Hematopoietic multipotent progenitor cell treated with erythropoietin and hydrocortisone succinate and interleukin-3 and kit ligand, for 17 days (in vitro differentiated cells): ENCODE measurements at places on chromosomes 5 and 9.

DNA sequence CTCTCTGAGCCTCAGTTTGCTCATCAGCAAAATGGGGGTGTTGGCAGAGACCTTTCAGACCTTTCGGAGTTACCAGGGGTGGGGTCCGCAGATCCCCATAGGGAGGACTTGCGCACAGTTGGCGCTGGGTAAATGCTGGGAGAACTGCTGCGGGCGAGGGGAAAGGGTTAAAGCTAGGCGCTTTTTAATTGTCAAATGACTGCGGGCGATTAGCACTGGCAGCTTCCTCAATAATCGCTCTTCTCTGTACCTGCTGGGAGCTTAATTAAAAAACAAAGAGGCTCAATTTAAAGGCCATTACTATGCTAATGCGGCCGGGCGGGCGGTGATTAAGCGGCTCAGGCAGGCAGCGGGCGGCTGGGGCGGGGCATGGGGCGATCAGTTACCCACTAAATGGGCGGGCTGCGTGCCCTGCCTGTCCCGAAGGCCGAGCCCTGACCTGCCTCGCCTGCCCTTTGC, 63.0 kb downstream of the LMX1B start:
- no peak for DNase-seq

DNA sequence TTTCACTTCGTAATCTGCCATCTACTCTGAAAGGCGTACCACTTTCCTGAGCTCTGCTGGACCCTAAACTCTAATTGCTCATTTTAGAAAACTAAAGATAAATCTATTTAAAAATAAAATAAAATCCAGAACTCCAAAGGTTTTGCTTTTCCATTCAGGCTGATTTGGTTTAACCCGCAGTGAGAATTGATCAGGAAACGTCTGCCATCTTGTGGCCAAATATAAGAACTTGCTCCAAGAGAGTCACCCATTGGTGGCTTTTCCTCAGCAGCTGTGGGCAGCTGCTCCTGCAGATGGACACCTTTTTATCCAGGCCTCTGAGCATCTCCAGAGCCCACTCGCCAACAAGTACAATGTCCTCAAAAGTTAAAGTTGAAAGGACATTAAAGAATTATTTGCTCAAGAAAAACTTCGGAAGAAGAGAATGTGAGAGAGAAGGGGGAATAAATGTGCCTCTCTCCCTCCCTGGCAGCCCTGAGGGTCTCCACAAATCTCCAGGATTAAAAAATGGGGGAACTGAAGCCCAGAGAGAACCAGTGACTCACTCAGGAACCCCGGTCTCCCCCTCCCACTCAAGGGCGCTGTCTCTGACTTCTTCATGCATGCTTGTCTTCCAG, 4.1 kb downstream of the SAXO1 start:
- peak; percentile 50 for DNase-seq

DNA sequence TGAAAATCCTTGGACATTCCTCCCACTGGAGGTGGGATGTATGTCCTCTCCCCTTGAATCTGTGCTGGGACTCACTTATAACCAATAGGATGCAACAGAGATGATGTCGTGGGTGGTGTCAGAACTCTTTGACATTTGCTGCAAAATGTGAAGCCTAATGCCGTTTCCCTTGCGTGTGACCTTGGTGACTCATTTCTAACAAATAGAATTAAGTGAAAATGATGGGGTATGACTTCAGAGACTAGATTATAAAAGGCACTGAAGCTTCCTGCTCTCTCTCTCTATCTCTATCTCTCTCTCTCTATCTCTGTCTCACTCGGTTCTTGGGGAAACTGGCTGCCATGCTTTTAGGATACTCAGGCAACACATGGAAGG, 126.1 kb upstream of the STC2 start:
- no peak for DNase-seq

DNA sequence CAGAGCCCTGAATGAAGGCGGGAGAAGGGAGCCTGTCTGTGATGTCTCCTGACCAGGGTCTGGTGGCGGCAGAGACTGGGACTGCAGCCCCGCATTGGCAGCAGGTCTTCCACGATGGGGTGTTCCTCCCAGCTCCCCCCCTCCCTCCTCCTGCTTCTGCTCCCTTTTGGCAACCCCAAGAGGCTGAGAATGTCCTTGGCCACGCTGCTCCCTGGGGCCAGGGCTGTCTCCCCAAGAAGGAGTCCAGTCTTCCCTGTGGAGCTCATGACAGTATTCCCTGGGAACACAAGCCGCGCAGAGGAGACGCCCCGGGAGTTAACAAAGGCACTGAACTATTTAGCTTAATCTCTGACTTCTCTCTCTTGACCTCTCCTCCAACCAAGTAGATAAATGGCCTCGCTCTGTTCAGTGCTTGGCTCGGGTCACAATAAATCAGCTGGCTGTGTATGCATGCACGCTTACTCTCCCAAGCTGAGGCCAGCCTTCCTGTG, 84.0 kb upstream of the NEURL1B start:
- no peak for DNase-seq

- no peak for DNase-seq
Observed at GRCh38 chr5:117800261-117800660, 1188.1 kb downstream of the DTWD2 start.

- DNase-seq, result no peak
Observed at GRCh38 chr5:150065346-150065745, 21.0 kb downstream of the CSF1R start.

GRCh38 chr5:98309785-98310598, 463.5 kb upstream of the RGMB start:
- DNase-seq, result no peak

DNA sequence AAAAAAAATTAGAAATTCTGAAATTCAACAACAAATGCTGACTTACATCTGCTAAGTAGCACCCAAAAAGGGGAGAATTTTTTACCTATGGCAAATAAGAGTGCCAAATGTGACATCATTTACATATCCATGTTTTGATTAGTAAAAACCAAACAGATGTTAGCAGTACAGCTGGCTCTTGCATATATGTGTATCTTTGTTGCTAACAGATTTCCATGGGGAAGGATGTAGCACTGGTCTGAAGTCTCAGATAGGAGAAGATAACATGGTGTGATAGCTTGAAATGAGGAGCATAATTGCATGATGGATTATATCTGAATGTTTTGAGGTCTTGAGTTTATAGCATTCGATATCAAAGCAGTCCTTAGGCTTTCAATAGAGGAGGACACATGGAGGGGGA, 17.5 kb downstream of the PIK3R1 start:
- no peak for DNase-seq

DNA sequence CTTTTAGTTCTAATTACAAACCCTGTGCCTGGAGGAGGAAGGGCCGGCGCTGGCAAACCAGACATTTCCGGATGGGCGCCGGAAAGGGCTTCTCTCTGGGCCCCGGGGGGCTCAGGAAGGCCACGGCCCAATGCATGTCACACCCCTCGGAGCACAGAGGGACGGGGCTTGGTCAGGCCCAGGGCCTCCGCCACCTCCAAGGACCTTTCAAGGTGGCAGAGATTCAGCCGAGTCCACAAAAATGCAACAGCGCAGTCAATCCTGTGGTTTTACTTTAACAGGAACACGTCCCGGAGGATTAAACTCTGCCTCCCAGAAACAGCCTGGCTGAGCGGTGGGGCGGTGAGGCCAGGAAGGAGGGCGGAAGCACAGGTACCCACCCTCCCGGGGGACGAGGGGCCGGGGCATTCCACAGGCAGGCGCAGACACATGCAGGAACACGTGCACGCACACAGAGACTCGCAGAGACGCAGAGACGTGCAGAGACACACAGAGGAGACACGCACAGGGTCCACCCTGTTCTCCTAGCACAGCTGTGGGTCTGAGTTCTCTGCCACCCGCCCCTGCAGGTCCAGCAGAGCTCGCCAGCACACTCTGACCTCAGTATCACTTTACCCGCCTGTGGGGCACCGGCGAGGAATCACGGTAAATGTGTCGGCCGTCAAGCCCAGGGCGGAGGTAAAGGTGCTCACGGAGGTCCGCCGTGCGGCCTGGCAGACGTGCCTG, 23.0 kb downstream of the SLC9A3 start:
- no peak for DNase-seq

DNA sequence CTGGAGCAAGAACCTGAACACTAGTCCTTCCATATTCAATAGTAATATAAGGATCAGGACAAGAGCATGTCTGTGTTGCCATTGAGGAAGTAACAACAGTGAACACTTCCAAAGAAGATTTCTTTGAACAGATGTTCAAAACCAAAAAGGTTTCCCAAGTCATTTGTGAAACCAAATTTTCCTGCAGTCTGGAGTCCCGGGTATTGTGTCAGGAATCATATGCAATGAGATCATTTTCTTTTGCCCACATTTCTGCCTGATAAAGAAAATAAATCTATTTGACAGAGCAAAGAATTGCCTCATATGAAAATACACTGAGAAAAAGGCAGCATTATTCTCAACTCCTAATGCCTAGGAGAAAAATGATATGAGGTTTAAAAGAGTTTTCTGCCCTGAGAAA, 151.7 kb downstream of the SNX18 start:
- no peak for DNase-seq

DNA sequence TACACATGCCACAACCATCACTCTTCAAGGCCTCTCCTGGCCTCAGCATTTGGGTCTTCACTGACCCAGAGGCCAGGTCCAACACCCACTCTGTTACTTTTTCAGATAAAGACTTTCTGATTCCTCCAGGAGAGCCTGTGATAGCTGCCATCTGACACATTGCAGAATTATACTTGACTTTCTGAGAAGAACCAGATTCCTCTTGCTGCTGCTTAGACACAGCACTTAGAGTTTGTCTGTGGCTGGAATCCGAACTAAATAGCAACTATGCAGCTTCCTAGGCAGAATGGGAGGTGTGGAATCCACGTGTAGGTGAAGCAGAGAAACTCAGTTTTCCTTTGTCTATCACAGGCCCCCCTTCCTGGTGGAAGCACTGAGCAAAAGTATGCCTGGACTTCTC, 344.7 kb upstream of the SLC30A5 start:
- DNase-seq, result no peak

GRCh38 chr5:65695162-65695755, 26.6 kb downstream of the SGTB start:
- DNase-seq, result no peak

DNA sequence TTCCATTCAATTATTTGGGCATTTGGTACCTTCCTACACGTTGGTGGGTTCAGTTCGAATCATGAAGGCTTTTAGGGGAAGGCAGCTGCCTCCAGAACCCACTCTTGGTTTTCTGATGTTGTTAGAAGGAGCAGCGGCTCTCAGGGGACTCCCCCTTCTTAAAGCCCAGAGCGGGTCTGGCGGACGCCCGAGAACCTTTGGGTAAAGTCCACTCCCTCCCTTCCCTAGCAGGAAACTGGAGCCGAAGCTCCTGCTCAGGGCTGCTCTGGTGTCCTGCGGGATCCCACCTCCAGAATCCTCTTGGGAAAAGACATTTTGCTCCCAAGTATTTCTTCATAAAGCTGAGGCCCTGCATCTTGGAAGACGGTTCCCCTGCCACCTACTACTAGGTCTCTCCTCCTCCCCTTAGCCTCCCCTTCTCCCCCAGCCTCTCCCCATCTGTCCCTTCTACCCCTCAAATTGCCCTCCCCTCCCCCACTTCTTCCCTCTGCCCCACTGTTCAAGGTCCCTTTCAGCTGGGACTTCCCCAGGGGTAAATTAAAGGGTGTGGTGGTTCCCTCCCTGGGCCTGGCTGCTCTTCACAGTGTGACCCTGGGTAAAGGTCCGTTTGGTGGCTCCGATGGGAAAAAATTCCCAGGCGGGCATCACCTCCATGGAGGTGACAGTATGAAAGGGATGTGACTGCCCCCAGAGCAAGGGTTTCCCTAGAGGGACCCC, 9.3 kb downstream of the IRX4 start:
- no peak for DNase-seq

DNA sequence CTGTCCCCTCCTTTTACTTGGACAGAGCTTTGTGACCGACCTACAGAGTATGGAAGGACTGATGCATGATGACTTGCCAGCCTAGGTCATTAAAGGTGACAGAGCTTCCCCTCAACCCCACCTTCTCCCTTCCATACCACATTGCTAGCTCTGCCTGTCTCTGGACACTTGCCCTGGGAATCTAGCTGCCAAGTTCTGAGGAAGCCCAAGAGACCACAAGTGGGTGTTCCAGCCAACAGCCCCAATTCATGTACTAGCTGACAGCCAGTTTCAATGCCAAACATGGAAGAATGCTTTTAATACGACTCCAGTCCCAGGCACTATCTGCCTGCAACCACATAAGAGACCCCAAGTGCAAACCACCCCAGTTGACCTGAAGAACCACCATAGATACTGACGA, 477.1 kb downstream of the SPOCK1 start:
- no peak for DNase-seq

- no peak for DNase-seq
Observed at GRCh38 chr9:83636813-83637212, 13.9 kb downstream of the IDNK start.

GRCh38 chr9:89367281-89367680, 49.0 kb downstream of the SECISBP2 start:
- no peak for DNase-seq

GRCh38 chr9:129163753-129164152, 14.3 kb downstream of the IER5L start:
- no peak for DNase-seq
